A549 treated with Mapracorat at 1 μM for 4 hours (cell line): ENCODE measurements at places on chromosomes 5 and 9. TPM values are rescaled to one million over a fixed set of nuclear protein-coding genes. Genes with fewer than 3 reads are reported as not detected.

Gene LCN10
- total RNA-seq, result not detected in 5 replicates

Gene LCN15
- not detected in 5 replicates for total RNA-seq

Gene HMMR
- 21.3 to 28.0 TPM (median 25.2 TPM) in 5 replicates for total RNA-seq

Gene EQTN
- 0.22 TPM in 1 of 5 replicates, not detected in the others for total RNA-seq

Gene IFNK
- total RNA-seq, result not detected in 5 replicates

Gene TAS2R1
- total RNA-seq, result not detected in 5 replicates

Gene ENG
- total RNA-seq, result 0.07 to 0.15 TPM (median 0.10 TPM) in 5 replicates

Gene PCDHGA11
- total RNA-seq, result 0.04 to 0.06 TPM (median 0.05 TPM) in 3 of 5 replicates, not detected in the others

Gene CDH18
- not detected in 5 replicates for total RNA-seq

Gene SPINK13
- 0.27 to 0.30 TPM (median 0.27 TPM) in 3 of 5 replicates, not detected in the others for total RNA-seq

Gene NXNL2
- total RNA-seq, result 0.66 to 1.0 TPM (median 0.87 TPM) in 5 replicates

Gene SPATA6L
- 1.6 to 2.5 TPM (median 2.4 TPM) in 5 replicates for total RNA-seq

Gene SLC6A3
- 0.27 to 0.87 TPM (median 0.61 TPM) in 5 replicates for total RNA-seq

Gene PCDHA7
- total RNA-seq, result 0.09 to 0.15 TPM (median 0.12 TPM) in 4 of 5 replicates, not detected in the other

Gene GIN1
- total RNA-seq, result 3.4 to 5.2 TPM (median 4.5 TPM) in 5 replicates

Gene HINT1
- total RNA-seq, result 469 to 498 TPM (median 493 TPM) in 5 replicates

Gene MLANA
- total RNA-seq, result not detected in 5 replicates

Gene CATSPER3
- 0.22 to 0.41 TPM (median 0.37 TPM) in 5 replicates for total RNA-seq

Gene PIP5K1B
- not detected in 5 replicates for total RNA-seq

Gene UBTD2
- total RNA-seq, result 12.8 to 16.5 TPM (median 14.7 TPM) in 5 replicates

Gene BTNL3
- total RNA-seq, result not detected in 5 replicates
